HepG2 (cell line): ENCODE measurements at places on chromosomes 5 and 9. TPM values are rescaled to one million over a fixed set of nuclear protein-coding genes. Genes with fewer than 3 reads are reported as not detected.

GRCh38 chr9:75845806-75846205 is 44.7 kb upstream of the PCSK5 start:
- DNase-seq, result no peak

DNA sequence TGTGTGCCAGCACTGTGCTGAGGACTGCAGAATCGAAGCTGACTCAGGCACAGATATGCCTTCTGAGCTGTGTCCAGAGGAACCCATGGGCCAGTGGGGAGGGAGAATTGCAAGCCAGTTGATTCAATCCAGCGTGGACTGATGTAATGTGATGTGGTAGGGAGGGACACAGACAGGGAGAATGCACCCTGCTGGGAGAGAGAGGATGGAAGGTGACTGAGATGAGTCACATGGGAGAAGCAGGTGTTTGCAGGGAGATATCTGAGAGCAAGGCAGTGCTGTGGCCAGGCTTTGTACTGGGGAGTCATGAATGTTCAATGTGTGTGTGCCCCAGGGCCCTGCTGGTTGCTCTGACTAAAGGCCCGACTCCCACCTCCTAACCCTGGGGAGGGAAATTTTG is 75.7 kb downstream of the IRX1 start:
- DNase-seq, result no peak

DNA sequence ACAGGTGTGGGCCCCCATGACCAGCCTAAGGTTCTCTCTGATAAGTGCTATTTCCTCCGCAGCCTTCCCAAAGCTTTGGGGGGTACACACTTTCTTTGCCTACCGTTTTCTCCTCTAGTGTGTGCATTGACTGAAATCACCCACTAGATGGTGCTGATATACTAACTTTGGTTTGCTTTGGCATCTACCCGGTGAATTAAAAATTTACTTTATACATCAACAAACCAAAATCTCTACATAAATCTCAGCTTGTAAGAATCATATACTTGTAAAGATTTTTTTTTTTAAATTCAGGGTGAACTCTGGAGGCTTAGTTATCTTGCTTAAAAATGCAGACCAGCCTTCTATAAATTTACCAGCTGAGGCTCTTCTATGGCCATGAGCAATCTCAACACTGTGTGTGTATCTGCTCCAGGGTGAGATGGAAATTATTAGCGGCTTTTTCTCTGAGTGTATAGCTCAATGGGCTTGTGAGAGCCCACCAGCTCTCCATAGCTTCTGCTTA is 475.7 kb upstream of the TNC start:
- DNase-seq, result peak; percentile 4

- DNase-seq, result no peak
Observed at GRCh38 chr9:131253891-131254491, 22.3 kb downstream of the FAM78A start.

- no peak for DNase-seq
Observed at GRCh38 chr5:119361594-119362125, 5.8 kb downstream of the TNFAIP8 start.

DNA sequence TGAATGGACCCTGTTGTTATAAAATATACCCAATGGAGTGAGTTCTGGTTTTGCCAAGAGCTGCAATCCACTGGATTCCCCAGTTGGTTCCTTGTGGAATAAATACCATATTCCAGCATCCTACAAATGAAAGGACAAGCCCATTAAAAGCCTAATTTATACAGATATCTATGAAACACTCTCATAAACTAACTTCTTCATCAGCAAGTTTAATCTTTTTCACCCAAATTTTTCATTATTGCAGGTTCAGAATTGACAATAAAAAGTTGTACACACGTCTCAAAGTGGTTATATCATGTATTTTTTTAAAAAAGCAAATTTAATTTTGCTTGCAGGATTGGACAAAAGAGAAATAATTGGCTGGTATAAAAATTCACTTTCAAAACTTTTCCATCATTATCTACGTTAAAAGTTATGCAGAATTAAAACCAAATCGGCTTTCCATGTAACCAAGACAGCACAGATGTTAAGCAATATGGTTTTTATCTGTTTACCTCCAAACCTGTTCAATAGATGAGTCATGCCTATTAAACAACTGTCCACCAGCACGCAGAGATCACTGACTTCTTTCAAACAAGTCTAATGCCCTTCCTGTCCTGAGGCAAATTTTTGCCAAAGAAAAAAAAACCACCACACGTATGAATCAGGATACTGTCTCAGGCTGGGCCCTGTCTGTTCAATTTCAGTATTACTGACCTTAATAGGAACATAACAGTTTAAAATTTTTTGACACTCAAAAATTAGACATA is 42.5 kb downstream of the CEMIP2 start:
- peak; percentile 95 for DNase-seq

- DNase-seq, result no peak
Observed at GRCh38 chr5:113147101-113147508, 170.5 kb downstream of the DCP2 start.

- DNase-seq, result no peak
Observed at GRCh38 chr9:14445946-14446345, 132.0 kb upstream of the NFIB start.

- DNase-seq, result no peak
Observed at GRCh38 chr5:66440202-66440680, 156.0 kb upstream of the MAST4 start.

DNA sequence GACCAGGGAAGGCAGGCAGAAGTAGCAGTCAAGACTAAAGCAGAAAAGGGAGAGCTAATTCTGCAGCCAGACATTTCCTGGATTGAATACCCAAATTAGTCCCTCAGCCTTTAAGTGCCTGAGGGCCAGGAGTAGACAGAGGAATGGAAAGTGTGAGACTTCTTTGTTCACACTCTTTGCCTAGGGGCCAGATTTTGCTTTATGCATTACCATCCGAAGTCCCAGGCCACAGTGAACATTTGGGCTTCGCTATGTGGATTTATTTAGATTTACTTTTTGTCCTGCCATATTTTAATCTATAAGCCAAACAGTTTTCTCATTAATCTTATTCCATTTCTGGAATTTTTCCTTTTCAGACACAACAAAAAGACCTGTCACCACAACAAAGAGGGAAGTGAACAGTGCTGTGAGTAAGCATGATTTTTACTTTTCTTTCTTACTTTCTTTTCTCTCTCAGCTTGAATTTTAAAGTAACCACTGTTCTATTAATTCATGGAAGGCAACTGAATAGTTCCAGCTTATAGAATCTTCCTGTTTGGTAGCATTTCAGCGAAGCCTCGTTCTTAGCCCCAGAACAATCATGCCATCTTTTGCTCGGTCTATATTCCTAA is 52.6 kb downstream of the PDCD1LG2 start:
- DNase-seq, result no peak

SOHLH1 gene
- total RNA-seq, result 0.15 and 0.32 TPM in 2 replicates

POU5F2 gene
- 0.10 and 0.38 TPM in 2 replicates for total RNA-seq

ZNF883 gene
- 10.0 and 14.2 TPM in 2 replicates for total RNA-seq
